CD4-positive, alpha-beta T cell treated with Interleukin-6 for 4 hours (primary cell): ENCODE measurements at places on chromosomes 2 and 18.

- DNase-seq: no peak
Observed at GRCh38 chr2:102657770-102658169, 38.4 kb downstream of the SLC9A2 start.

- no peak for DNase-seq
Observed at GRCh38 chr2:158713523-158714138, 81.5 kb upstream of the DAPL1 start.

GRCh38 chr2:65724336-65724735, 291.9 kb upstream of the SPRED2 start:
- DNase-seq: no peak

GRCh38 chr2:191029280-191029950, 15.4 kb upstream of the STAT1 start:
- no peak for DNase-seq

DNA sequence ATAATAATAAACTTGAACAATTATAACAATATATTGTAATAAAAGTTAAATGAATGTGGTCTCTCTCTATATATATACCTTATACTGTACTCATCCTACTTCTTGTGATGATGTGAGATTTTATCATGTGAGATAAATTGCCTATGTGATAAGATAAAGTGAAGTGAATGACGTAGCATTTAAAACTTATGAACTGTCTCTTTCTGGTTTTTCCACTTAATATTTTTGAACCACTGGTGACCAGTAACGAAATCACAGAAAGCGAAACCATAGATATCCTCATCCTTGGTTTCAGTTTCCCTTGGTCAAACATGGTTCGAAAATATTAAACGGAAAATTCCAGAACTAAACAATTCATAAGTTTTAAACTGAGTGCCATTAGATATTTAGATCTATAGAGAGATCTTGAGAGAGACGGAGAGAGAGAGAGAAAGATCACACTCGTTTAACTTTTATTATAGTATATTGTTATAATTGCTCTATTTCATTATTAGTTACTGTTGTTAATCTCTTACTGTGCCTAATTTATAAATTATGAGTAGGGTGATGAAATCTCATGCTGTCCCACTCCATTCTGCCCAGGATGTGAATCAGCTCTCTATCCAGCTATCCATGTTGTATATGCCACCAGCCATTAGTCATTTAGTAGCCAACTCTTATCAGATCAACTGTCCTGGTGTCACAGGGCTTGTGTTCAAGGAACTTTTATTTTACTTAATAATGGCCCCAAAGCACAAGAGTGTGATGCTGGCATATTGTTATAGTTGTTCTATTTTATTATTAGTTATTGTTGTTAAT, 156.8 kb downstream of the THADA start:
- DNase-seq: no peak

DNA sequence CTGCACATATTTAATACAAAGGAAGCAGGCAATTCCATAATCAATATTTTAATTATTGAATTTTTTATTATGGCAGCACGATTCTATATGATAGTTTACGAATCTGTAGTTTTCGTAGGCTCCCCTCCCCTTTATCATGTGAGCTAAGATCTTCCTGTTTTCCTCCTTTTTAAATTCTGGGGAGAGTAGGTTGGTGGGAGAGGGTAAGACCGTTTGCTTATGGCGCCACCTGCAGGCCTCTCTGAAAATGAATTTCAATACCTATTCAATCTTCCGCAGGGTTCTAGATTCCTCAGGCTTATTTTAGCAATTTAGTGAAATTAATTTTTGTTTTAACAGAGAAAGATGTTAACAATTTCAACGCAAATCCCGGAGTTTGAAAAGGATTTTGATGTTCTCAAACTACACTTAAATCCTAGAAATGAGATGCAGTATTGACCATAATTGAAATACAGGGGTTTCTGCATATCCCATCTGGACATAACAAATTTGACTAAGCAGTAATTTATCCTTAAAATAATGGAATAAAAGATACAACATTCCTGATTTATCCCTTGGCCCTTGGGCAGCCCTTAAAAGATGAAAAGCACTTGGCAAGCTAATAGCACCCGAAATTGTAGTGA, 12.8 kb upstream of the GBX2 start:
- DNase-seq: peak; percentile 21

- DNase-seq: no peak
Observed at GRCh38 chr18:79321625-79322405, 73.9 kb upstream of the NFATC1 start.
